Stimulated activated CD4-positive, alpha-beta T cell treated with anti-CD3 and anti-CD28 coated beads, Interleukin-12 subunit alpha, Interleukin-12 subunit beta, amount 100 ng/mL, for 4 hours (primary cell): ENCODE measurements at places on chromosomes 11 and 22.
A peak's percentile ranks its signal among the peaks of the same experiment; 100 is the strongest.

GRCh38 chr11:83070731-83071566, 748 bp downstream of the RAB30 start:
- peak; percentile 20 for DNase-seq

DNA sequence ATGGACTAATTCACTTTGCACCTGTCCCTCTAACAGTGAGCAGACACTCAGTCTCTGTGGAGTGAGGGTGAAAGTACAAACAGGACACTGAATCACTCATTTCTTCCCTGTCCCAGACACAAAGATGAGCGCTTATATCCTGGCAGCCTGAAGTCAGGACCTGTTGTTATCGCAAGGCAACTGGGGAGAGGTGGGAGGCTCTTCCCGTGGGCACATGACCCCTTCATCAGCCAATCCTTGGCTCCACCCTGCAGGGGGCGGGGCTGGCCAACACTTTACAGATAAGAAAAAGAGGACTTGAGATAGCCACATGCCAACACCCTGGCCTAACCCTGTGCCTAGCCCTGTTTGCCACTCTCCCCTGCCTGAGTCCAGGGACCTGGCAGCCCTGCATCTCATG, 29.5 kb upstream of the TESMIN start:
- DNase-seq = no peak

DNA sequence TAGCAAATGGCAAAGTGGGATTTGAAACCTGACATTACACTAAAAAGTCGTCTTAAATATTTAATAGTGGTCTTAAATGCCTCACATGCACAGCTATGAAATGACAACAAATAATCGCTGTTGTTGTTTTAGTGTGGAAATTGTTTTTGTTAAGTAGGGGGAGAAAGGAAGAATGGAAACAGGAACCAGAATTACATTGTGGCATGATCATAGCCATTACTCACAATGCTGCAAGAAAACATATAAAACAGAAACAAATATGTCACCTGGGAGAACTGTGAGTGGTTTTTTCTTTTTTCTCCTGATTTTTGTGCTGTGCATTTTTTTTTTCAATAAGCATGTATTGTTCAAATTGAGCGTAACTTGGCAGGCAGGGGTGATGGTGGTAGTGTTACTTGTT, 22.9 kb downstream of the FAM76B start:
- no peak for DNase-seq

- DNase-seq = no peak
Observed at GRCh38 chr11:30016588-30017363, at the start of gene KCNA4. KCNA4 (minus strand) TSS chr11:30017030; CDS start chr11:30012678, 4,352 bp downstream.

GRCh38 chr22:20577549-20577975, 70.2 kb downstream of the MED15 start:
- DNase-seq = no peak

GRCh38 chr22:26450453-26451185, 21.6 kb downstream of the ASPHD2 start:
- DNase-seq = no peak
